Tibial artery (tissue), 4 donors: ENCODE measurements at places on chromosomes 16 and 17.

DNA sequence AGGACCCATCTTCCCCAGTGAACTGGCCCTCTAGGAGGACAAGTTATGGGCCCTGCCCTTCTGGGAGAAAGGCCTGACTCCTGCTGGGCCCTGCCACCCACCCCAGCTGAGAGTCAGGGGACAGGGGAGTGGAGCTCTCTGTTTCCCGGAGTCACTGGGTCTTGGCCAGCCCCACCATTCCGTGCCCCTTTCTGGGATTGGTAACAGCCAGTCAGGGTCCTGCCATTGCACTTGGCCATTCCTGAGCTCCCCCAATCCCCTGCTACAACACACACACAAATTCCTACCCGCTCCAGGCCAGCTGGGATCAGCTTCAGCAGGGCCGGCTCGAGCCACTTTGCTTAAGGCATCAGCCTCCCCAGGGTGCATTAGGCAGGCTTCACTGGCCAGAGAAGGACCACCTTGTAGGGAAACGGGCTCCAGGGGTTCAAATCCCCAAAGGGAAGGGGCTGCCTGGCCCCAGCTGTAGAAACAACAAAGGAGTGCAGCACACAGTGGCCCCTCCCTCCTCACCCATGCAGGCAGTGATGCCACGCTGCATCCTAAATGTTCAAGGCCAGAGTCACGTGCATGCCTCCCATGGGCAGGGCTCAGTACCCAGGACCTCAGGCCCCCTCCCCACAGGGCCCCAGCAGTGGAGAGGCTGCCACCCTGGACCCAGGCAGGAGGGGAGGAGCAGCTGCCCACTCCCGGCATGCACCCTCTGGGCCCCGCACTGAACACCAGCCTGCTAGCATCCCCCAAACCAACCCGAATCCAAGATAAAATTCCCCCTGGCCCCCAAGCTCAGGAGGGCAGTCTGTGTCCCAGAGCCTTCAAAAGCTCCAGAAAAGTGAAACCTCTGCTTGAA, 37.7 kb downstream of the C16orf78 start:
- DNase-seq, result no peak

GRCh38 chr17:40301315-40301714, 7.7 kb upstream of the RARA start:
- no peak for DNase-seq

- DNase-seq, result no peak
Observed at GRCh38 chr16:12021578-12022253, 45.2 kb downstream of the SNX29 start.

DNA sequence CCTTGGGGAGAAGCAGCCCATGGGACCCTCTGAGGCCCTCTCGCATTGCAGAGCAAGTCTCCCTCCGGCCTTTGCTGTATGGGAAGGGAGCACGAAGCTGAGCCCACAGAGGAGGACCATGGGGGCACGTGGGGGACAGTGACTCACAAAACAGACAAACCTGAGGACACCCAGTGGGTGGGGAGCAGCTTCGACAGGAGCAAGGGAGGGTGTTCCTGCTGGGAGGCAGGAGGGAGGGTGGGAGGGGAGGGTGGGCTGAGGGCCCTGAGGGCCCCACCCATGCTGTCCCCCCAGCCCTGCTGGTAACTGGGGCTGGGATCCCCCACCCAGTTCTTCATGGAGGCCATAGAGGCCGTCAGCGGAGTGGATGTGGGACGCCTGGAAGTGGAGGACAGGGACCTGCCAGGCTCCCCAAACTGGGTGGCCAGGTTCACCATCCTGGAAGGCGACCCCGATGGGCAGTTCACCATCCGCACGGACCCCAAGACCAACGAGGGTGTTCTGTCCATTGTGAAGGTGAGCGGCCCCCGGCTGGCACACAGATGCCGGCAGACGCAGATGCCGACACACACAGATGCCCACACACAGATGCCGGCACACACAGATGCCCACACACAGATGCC, 12.5 kb downstream of the SLC22A31 start:
- DNase-seq, result no peak

DNA sequence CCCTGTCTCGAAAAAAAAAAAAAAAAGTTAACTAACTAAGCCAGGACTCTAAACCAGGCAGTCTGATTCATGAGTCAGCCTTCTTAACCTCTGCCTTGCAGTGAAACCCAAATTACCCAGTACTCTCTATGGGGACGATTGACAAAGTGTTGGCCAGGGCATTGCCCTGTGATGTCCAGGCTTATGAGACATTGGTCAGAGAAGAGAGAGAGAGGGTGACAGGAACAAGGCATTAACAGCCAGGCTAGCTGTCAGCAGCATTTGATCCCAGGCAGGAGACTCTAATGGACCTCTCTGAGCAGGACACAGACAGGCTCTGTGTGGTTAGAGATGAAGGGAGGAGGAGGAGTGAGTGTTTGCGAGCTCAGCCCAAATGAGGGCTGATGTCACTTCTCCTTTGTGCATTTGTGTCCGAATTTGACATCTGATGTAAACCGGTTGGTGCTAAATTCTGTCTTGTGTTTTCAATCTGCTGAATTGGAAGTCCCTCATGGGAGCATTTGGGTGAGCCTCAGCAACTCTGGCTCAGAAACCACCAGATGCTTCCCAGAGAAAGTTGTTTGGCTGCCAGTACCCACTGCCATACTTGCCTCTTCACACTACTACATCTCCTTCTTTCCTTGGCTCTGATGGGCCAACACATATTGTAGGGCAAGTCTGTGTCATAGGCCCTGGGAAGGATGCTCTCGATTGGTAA, 4.3 kb upstream of the MYL4 start:
- DNase-seq, result peak; percentile 38
